ENCODE measurements at places on chromosomes 13 and 19.

DNA sequence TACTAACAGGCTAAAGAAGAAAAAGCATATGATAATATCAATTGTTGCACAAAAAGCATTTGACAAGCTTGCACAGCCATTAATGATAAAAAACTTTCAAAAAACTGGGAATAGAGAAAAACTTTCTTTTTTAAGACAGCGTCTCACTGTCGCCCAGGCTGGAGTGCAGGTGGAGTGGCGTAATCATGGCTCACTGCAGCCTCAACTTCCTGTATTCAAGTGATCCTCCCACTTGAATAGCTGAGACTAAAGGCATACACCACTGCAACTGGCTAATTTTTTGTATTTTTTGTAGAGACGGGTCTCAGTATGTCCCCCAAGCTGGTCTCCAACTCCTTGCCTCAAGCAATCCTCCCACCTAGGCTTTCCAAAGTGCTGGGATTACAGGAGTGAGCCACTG, 382.8 kb downstream of the TSHZ3 start:
- DNase-seq: no peak

DNA sequence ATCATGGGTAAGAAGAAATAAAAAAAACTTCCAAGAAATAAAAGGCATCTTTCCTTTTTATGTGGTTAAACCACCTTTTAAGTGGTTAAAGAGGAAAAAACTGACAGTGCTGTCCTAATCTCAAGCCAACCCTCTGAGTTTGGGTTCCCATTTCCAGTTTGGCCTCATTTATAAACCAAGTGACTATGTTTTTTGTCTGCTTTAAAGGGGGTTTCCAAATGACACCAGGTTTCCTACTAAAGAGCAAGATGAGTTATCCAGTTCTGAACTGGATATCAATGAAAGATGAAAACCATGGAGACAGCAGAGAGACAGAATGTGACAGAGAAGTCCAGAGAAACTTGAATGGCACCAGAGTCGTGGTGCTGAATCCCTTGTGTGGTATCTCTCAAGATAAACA, 251.5 kb downstream of the ABCC4 start:
- DNase-seq: no peak

- DNase-seq: no peak
Measured at GRCh38 chr13:113361406-113361805, 2.5 kb downstream of the GRTP1 start.

DNA sequence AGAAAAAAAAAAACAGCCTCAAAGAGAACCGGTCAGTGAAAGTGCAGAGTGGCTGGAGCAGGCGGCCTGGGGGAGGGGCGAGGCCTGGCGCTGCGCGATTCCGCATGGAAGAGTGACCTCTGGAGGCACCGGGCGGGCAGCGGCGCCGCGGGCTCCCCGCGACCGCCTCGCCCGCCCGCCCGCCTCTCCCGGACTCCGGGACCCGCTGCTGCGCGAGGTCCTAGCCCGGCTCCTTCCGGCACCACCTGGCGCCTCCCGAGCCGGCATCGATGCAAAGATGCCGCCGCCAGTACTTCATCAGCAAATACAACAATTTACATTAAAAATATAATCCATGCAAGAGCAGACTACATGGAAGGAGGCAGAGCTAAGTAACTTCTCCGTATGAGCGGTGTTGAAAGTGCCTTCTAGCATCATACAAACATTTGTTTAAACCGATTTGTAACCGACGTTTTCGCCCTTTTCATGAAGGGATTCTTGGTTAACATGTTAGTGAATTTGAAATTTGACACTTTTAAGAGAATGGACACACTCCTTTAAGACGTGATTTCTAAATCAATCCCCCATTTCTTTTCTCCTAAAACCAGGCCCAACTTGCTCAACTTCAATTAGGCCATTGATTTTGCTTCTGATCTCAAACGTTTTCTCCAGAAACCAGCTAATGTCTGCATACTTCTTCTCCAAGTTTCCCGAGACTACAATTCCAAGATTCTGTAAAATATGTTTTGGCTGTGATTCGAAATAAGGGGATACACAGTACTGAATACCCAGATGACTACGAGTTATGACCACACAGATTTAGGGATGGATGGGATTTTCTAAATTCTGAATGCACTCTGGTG, 2.1 kb downstream of the EFNB2 start:
- peak; percentile 18 for DNase-seq

DNA sequence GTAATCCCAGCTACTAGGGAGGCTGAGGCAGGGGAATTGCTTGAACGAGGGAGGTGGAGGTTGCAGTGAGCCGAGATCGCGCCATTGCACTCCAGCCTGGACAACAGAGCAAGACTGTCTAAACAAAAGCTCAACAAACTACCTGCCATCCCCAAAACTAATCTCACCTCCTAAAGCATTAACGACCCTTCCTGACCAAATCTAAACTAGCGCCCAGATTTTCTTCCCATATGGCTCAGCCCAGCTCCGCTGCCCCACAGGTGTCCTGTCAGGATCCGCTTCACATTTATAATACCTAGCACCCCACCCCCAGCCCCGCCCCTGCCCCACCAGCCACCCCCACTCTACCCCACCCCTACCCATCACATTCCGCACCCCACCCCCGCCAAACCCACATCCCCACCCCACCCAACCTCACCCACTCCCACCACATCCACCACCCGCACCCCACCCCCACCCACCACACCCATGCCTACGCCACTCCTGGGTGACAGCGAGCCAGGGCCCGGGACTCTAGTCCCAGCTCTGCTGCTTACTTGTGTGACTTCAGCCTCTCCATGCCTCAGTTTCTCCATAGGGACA, 599 bp downstream of the C19orf12 start:
- DNase-seq: no peak

DNA sequence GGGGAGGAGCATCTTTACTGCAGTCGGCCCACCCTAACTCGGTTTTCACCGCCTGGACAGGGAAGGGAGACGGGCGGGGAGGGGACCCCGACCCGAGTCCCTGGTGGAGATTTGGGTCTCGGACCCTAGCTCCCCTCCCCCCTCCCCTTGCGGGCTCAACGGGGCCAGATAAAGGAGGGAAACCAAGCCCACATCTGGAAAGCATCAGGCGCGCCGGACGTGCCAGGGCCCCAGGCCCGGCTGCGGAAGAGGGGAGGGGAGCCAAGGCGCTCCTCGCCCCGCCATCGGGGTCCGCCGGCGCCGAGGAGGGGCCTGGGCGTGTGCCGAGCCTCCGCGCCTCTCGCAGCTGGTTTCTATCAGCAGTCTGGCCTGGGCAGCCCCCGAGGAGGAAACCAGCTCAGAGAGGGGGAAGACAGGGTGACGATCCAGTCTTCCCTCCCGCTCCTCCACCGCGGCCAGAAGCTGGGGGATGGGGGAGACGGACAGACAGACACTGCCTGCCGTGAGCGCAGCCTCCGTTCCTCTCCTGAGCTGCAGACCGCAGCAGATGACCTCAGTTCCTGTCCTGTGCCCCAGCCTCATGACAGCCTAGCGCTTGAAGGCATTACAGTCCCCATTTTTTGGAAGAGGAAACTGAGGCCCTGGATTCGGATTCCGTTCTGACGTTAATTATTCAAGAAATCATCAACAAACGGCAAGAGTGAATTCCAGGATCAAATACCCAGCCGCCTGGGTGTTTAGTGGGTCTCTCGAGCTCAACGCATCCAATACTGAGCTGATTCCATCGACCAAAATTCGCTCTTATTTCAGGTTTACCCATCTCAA, 3.6 kb upstream of the GNG8 start:
- DNase-seq: no peak

DNA sequence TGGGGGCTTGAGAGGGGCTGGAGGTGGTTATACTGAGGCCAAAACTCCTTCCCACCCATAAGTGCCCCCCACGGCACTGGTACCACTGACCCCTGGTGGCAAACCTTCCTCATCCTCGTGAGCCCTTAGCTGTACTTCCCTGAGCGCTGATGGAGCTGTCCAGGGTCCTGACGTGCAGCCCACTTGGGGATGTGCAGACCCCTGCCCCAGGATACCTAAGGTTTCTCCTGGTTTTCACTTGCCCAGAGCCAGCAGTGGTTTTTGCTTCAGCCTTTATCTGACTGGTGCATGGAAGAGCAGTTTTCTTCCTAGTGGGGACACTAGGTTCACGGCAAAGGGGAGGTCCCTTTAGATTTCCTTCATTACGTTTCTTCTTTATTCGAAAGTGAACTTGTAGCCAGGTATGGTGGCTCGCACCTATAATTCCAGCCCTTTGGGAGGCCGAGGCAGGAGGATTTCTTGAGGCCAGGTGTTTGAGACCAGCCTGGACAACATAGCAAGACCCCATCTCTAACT, 28.7 kb upstream of the KCTD15 start:
- DNase-seq: no peak

GRCh38 chr19:8336072-8336569, 6.9 kb downstream of the KANK3 start:
- no peak for DNase-seq

- no peak for DNase-seq
Measured at GRCh38 chr19:46180701-46181387, 32.8 kb downstream of the IGFL2 start.

DNA sequence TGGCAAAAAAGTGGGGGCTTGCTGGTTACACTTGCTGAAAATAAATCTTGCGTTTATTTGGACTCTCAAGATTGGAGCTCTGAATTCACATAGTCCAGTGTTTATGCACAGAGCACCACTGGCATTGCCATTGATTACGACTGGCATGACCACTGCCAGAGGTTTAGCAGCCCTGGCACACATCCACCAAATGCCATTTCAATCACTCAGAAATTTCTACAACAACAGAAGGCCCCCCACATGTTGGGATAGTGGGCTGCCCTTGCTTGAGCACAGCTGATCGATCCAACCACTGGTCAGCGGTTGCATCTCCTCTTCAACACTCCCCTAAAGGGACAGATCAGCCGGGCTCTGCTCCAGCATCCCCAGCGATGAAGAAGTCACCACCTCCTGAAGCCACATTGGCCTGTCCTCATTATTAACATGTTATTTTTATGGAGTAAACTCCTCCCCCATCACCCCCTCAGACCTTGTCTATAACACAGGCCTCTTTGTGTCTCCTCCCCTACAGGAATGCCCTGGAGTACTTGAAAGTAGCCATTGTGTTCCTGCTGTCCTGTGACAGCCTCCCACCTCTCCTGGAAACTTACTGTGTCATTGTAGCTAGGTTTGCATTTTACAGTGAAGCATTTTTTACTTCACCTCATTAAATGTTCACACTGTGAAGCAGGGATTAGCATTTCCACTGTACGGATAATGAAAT, 51.3 kb downstream of the CDADC1 start:
- DNase-seq: no peak

Measured in AG09319 (cell line).